ENCODE measurements at places on chromosomes 5 and 9. TPM values are rescaled to one million over a fixed set of nuclear protein-coding genes. Genes with fewer than 3 reads are reported as not detected.
A peak's percentile ranks its signal among the peaks of the same experiment; 100 is the strongest.

Gene SPARC
- polyA plus RNA-seq, result 4,012 TPM

DNA sequence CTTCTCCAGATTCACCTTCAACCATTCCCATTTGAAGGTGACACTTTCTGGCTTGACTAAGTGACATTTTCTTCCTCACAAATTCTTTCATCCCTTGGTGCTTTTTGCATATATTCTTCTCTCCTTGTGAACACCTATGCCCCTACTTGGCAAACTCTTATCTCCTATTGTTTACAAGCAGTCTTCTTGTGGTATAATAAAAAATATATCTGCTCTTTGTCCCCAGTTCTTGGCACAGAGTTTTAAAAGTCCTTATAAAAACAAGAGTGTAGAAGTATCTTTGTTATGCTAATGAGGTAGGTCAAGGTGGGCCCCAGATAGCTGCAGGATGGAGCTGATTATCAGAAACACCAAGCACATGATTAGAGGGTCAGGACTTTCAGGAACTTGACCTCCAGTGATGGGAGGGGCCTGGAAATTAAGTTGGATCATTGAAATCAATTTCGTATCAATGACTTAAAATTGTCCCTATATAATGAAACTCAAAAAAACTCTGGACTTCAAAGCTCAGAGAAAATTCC is 38.0 kb downstream of the TMEM161B start:
- no peak for DNase-seq

- DNase-seq, result peak; percentile 60
Measured at GRCh38 chr5:144549580-144549979, 378.9 kb downstream of the KCTD16 start.

Gene IFT74
- 12.2 TPM for polyA plus RNA-seq

DNA sequence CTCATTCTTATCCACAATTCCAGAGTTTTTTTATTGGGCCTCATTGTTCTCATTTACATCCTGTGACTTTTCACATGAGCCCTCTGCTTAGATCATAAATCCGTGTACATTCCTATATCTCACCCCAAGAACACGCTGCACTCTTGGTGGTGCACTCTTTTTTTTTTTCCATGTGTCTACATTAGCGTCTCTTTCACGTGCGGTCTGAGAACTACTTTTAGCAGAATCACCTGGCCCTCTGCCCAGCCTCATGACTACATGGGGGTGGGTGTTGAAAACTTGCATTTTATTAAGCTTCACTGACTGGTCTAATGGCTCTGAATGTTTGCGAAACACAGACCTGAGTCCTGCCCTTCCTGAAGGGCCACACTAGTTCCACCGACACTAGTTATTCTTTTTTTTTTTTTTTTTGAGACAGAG is 18.6 kb downstream of the C9orf57 start:
- no peak for DNase-seq

DNA sequence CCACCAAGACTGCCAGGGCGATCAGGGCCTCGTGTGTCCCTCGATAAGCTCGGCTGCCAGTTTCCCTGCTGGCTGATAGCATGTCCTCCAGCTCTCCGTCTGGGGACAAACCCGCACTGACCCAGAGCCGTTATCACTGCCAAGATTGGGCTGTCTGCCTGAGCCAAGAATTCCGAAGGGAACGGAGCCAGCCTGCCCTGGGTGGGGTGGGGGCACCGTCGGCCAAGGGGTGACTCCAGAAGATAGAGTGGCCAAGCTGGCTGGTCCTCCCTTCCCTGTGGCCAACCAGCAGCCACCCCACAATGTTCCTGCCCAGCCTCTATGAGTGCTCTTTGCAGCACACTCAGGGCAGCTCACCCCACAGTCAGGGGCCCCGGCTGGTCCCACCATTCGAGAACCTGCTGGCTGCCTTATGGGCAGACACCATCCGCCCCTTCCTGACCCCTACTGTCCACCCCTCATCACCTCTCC is 29.4 kb downstream of the HRH2 start:
- DNase-seq, result no peak

GRCh38 chr9:100848726-100849125 is 179.8 kb upstream of the PLPPR1 start:
- no peak for DNase-seq

- DNase-seq, result peak; percentile 41
Measured at GRCh38 chr9:347667-348292, 133.1 kb downstream of the DOCK8 start.

Gene FRMPD1
- 12.5 TPM for polyA plus RNA-seq

GRCh38 chr5:181242031-181242451 is 1.7 kb downstream of the RACK1 start:
- DNase-seq, result no peak

DNA sequence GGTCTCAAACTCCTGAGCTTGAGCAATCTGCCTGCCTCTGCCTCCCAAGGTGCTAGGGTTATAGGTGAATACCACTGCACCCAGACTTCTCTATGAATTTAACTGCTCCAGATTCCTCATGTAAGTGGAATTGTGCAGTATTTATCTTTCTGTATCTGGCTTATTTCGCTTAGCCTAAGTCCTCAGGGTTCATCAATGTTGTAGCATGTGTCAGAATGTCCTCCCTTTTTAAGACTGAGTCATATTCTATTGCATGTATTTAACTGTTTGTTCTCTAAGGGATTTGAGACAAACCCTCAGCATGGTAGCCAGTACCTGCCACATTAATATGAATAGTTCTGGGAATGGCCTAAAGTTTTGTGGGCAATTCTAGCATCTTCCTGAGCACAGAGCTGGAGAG is 53.9 kb upstream of the TUT7 start:
- DNase-seq, result no peak

Gene TEK
- 14.0 TPM for polyA plus RNA-seq

GRCh38 chr5:126370796-126371718 is 52.2 kb upstream of the GRAMD2B start:
- DNase-seq, result no peak

Gene SLC22A4
- 4.0 TPM for polyA plus RNA-seq
